ENCODE measurements at places on chromosomes 4 and X. TPM values are rescaled to one million over a fixed set of nuclear protein-coding genes. Genes with fewer than 3 reads are reported as not detected.

DNA sequence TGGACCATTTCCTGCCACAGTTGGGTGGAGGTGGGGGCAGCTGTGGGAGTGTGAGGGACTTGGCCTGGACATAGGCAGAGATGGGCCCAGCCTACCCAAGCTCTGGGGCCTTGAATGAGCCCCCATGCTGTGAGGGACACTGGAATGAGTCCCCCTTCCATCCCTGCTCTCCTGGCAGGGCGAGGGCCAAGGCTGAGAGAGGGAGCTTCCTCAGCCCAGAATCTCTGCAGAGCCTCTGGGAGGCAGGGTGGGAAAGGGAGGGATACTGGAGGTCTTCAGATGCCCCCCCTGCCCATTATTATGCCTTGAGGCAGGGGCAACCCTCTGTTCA lies 124.5 kb upstream of the PJA1 start:
- H3K4me1 ChIP-seq, result no peaks in the 10 kb centered on the region
- no peaks in the 10 kb centered on the region for H3K27me3 ChIP-seq
- no peaks in the 10 kb centered on the region for H3K36me3 ChIP-seq
- no peak for DNase-seq
- H3K27ac ChIP-seq, result no peak overlapping the region
- no peak overlapping the region for H3K4me3 ChIP-seq

DNA sequence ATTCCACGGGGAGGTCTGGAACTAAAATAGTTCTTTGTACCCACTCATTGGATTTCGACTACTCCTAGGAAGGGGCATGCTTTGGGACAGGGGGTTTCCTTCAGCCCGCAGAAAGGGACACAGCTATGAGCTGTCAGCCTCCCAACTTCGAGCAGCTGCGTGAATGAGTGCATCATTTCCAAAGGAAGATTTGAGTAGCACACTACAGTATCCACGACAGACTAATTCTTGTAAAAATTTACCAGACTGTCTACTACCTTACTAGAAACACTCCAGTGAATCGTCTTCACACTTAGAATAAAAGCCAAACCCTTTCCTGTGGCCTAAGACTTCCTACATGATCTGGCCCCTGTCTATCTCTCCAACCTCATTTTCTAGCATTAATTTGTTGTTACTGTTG lies 101.9 kb downstream of the MAOA start:
- no peak for DNase-seq
- no peaks in the 10 kb centered on the region for H3K36me3 ChIP-seq
- no peak overlapping the region for H3K4me3 ChIP-seq

- H3K4me3 ChIP-seq, result no peak overlapping the region
- H3K36me3 ChIP-seq, result no peaks in the 10 kb centered on the region
- no peak overlapping the region for H3K27ac ChIP-seq
These were observed 29.2 kb downstream of the METAP1 start for GRCh38 chr4:99024481-99025275.

DNA sequence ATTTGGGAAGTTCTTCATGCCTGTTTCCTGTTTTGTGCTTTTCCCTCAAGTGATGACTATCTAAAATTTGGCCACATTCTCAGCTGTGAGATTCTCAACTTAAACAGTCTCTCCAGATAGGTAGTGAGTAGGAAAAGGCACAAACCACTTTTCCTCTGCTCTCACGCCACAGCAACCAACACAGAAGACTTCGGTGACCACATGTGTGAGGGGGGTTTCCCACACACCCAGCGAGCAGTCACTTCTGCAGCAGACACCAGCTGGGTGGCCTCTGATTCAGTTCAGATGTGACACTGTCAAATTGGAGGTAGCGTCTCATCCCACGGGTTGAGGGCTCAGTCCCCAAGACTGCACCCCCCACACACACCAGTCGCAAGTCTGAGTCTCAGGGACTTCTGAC lies 25.1 kb upstream of the CLDN34 start:
- DNase-seq, result no peak
- H3K4me1 ChIP-seq, result no peaks in the 10 kb centered on the region
- H3K27me3 ChIP-seq, result no peaks in the 10 kb centered on the region

RASSF6 gene
- total RNA-seq, result not detected

DNA sequence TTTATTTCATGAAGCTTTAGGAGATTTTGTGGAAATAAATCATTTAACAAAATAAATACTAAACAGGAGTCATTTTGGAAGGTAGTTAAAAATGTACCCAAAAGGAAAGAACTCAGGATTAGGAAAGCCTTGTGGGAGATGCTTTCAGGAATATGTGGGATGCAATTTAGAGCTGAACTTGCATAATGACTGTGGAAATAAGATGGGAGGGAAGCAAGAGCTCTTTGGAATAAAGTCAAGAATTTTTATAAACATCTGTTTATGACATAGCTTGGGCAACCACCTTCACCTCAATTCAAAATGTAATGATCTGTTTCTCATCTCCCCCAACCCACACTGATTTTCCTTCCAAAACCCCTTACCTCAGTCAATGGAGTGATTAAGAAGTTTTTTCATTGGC lies 623.8 kb downstream of the FAT4 start:
- H3K4me1 ChIP-seq, result no peaks in the 10 kb centered on the region
- no peak for DNase-seq
- no peak overlapping the region for H3K4me3 ChIP-seq
- no peaks in the 10 kb centered on the region for H3K36me3 ChIP-seq
- no peak overlapping the region for H3K27ac ChIP-seq
- no peaks in the 10 kb centered on the region for H3K27me3 ChIP-seq

ARHGAP24 gene
- 40.5 TPM for total RNA-seq

BDH2 gene
- total RNA-seq, result 50.1 TPM

RHOXF2 gene
- not detected for total RNA-seq

ABCE1 gene
- 76.8 TPM for total RNA-seq

Measured in fibroblast of lung (primary cell).